ENCODE measurements at places on chromosomes 2 and 18.

DNA sequence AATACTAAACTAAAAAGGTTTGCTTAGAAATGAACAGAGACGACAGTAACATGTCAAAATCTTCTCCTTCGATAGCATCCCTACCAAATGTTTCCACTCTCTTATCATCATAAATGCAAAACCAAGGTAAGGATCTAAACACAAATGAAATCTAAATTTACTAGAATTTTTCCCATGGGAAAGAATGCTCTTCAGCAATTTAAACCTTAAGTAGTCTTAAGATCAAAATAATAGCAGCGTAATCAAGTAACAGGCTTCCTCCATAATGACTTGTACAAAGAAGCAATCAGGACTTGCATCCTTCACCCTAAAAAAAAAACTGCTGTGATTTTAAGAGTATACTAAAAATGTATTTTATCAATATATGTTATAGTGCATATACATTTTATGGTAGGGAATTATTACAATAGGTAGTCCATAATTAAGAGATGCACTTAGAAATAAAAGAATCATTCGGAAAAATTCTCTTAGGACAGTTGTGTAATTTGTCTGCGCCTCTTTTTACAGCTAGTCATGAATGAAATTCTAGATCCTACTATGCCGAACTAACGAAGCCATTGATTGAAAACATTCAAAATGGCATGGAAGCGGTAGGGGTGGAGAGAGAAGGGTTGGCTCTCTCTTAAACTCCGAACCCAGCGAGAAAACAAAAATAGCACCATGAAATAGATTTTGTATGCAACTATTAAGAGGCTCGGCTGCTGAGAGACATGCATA is 1.3 kb downstream of the PGAP1 start:
- no peaks in the 10 kb centered on the region for H3K36me3 ChIP-seq
- peak overlapping the region; percentile 80 for H3K4me3 ChIP-seq
- no peaks in the 10 kb centered on the region for H3K27me3 ChIP-seq
- no peak overlapping the region for H3K27ac ChIP-seq
- no peak for DNase-seq
- peaks cover 9% of the 10 kb centered on the region for H3K4me1 ChIP-seq

- no peaks in the 10 kb centered on the region for H3K4me1 ChIP-seq
- no peaks in the 10 kb centered on the region for H3K27me3 ChIP-seq
- no peak for DNase-seq
- no peak overlapping the region for H3K4me3 ChIP-seq
Measured at GRCh38 chr2:108129636-108130035, 110.1 kb upstream of the SULT1C3 start.

DNA sequence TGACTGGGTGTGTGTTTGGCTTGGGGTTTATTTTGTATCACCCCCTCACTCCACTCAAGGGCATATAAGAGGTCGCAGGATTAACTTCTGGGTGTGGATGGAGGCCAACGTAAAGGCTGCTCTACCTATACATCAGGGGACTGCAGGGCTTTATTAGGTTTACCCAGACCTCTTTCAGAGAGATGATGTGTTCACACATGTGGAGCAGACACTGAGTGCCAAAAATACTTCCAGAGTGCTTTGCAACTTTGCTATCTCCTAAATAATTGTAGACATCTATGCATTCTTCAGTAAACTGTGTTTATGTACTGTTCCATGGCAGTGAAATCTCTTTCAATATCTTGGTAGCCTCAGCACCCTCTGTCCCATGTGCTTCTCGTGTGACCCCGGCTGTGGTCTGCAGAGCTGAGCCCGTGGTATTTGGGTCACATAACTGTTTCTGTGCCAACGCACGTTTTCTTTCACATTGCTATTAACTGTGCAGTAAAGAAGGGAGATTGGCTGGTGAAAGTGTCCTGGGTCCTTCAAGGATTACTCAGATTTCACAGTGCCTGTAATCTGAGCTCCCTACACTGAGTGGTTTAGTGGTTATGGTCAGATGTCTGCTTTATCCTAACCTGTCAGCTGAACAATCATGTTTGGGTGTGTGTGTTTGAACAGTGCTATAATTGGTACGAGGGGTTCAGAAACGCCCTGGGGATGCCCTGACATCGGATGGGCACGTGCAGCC is 208.1 kb downstream of the VAPA start:
- no peaks in the 10 kb centered on the region for H3K27me3 ChIP-seq
- no peaks in the 10 kb centered on the region for H3K4me1 ChIP-seq
- no peaks in the 10 kb centered on the region for H3K36me3 ChIP-seq
- no peak overlapping the region for H3K4me3 ChIP-seq

DNA sequence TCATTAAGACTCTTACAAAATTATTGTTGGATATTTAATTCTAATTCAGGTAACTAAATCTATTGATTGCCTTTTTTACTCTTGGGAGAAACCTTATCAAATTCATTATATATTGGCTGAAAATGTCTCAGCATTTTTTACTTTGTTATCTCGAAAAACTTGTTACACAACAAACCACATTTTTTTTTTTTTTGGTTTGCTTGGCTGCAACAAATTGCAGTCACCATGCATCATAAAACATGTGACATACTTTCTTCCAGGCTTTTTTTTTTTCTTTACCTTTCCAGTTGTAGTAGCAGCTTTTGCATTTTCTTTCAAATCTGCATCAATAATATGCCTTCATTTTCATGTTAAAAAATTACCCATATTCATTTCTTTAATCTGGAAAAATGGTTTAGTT is 186.7 kb downstream of the TDRD15 start:
- H3K4me1 ChIP-seq: no peaks in the 10 kb centered on the region
- no peaks in the 10 kb centered on the region for H3K27me3 ChIP-seq
- H3K27ac ChIP-seq: no peak overlapping the region
- H3K4me3 ChIP-seq: no peak overlapping the region
- H3K36me3 ChIP-seq: no peaks in the 10 kb centered on the region
- DNase-seq: no peak

DNA sequence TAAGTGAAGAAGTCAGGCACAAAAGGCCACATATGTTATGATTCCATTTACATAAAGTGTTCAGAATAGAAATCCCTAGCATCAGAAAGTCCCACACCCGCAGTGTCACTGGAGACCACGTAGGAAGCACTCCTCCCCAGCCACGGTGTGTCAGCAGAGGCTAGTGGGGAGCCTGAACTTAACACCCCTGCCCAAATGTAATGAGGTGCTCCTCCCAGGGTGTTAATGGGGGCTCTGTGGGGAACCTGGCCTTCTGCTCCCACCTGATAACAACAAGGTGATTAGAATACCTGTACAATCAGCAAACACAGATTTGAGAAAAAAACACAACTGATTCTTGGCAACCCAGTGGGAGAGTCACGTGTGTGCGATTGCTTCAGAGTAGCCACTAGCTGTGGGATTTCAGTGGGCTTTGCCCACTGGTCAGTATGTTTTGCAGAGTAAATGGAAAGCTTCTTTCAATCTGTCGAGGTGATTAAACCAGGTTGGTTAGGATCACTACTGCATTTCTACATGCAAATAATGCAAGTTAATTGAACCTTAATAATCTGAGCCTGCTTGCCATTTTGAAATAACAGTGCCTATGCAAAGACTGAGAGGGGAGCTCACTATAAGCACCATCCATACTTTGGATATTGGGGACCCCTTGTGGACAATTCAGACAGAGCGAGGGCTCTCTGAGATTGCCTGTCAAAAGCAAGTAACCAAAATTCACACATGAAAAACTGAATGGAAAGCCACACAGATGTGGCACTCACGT is 20.6 kb upstream of the ATRAID start:
- no peaks in the 10 kb centered on the region for H3K4me1 ChIP-seq
- DNase-seq: peak; percentile 63
- no peaks in the 10 kb centered on the region for H3K36me3 ChIP-seq
- no peaks in the 10 kb centered on the region for H3K27me3 ChIP-seq

GRCh38 chr2:222521099-222521498 is 96.8 kb downstream of the SGPP2 start:
- H3K4me3 ChIP-seq: no peak overlapping the region
- no peaks in the 10 kb centered on the region for H3K4me1 ChIP-seq
- no peak for DNase-seq

DNA sequence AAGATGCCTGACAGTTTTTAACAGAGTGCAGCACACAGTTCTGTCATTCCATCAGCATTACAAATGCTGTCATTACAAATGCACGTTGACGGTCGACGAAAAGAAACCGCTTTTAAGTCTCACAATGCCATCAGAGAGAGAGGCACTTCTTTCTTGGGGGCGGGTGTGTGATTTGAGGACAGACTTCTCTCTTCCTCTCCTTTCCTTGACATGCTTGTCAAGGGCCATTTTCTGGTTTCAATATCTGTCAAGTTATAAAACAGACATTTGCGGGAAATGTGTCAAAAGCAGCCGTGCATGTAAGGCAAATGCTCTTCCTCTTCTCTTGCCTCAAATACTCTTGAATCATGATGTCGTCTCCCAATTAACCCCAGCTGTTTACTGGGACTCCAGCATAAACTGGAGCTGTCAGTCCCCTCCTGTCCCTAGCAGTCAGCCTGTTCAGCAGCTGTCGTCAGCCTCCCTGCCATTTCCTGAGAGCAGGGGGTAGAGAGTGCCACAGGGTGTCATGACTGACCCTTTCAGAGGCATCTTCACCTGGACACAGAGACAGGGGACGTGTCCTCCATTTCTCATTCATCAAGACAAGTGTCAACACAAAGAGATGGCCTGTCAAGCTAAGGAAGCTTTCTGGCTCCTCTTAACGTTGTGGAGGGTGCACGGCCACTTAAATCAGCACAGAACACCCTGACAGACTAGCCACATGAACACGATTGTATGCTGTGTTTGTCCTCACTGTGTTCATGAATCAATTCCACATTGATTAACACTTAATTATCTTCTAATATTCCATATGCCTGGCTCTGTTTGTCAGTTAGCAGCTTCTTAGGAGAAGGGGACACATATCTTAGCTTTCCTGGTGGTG is 305.4 kb upstream of the RAB6C start:
- no peak for DNase-seq
- H3K27me3 ChIP-seq: no peaks in the 10 kb centered on the region
- no peak overlapping the region for H3K4me3 ChIP-seq
- no peaks in the 10 kb centered on the region for H3K4me1 ChIP-seq
- no peak overlapping the region for H3K27ac ChIP-seq

- peaks cover 8% of the 10 kb centered on the region for H3K27me3 ChIP-seq
- no peak overlapping the region for H3K4me3 ChIP-seq
- no peaks in the 10 kb centered on the region for H3K36me3 ChIP-seq
- no peak for DNase-seq
Measured at GRCh38 chr2:120741571-120742561, 6.2 kb downstream of the GLI2 start.

- H3K4me1 ChIP-seq: peaks cover 35% of the 10 kb centered on the region
- H3K36me3 ChIP-seq: no peaks in the 10 kb centered on the region
- peaks cover 76% of the 10 kb centered on the region for H3K27me3 ChIP-seq
- H3K4me3 ChIP-seq: no peak overlapping the region
Measured at GRCh38 chr2:172081221-172082022, 3.9 kb upstream of the DLX1 start.

GRCh38 chr2:7748717-7749415 is 831.7 kb downstream of the RNF144A start:
- H3K36me3 ChIP-seq: no peaks in the 10 kb centered on the region
- no peaks in the 10 kb centered on the region for H3K27me3 ChIP-seq
- peaks cover 17% of the 10 kb centered on the region for H3K4me1 ChIP-seq
- peak; percentile 20 for DNase-seq
- peak overlapping the region; percentile 62 for H3K27ac ChIP-seq

GRCh38 chr2:181686576-181687185 is 6.4 kb upstream of the NEUROD1 start:
- H3K4me3 ChIP-seq: no peak overlapping the region
- no peaks in the 10 kb centered on the region for H3K36me3 ChIP-seq
- no peak for DNase-seq
- H3K27ac ChIP-seq: no peak overlapping the region

DNA sequence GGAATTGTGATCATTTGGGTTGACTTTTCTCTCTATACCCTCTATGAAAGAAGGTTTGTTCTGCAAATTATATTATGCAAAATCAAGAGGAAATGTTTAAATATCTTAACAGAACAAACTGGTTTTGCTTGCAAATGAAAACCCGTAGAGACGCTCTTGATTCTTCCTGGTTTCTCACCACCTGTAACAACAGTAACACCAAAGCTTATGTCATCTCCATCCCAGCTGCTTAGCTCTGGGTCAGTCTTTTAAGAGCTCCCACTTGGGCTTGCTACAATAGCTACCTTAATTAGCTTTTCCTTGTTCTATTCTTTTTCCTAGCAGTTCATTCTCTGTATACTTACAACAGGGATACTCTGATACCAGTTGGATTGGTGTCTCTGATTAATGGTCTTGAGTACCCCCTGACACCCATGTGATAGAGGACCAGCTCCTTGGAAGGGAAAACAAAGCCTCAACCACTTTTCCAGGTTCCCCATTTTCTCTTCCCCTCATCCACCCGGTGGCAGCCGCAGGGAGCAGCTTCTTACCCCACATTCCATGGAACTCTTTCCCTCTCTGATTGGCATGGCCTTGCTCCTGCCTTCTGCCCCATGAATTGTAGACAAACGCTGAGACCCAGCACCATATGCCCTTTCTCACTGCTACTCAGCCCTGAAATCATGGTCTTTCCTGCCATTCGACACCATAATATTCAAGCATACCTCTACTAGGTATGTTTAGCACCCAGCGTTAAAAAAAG is 27.7 kb downstream of the TMEM182 start:
- no peaks in the 10 kb centered on the region for H3K4me1 ChIP-seq
- H3K4me3 ChIP-seq: no peak overlapping the region
- no peak overlapping the region for H3K27ac ChIP-seq
- no peaks in the 10 kb centered on the region for H3K36me3 ChIP-seq

Measured in CD8-positive, alpha-beta memory T cell (primary cell).